Psoas muscle (tissue), 8 donors: ENCODE measurements at places on chromosomes 2 and 18.

DNA sequence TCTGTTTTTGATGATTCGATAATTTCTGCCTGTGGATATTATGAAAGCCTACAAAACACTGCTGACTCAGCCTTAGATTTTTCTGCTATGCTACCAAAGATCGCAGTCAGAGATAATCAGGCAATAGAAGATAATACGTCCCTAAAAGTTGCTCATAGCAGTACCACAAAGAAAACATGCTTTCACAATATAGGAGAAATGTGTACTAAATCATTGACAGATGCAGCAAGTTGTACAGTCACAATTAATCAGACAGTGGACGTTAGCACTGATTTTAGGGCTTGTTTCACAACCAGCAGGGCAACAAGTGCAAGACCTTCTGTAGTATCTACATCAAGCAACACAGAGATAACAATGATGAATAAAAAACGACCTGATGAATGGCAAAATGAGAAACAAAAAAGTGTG, 19.5 kb downstream of the RBM44 start:
- no peak for DNase-seq

- DNase-seq: no peak
These were observed 48.7 kb downstream of the LYPD1 start for GRCh38 chr2:132621131-132621875.

- DNase-seq: no peak
These were observed 148.6 kb downstream of the MAIP1 start for GRCh38 chr2:200104015-200104414.

- DNase-seq: no peak
These were observed 413.3 kb downstream of the LRRTM4 start for GRCh38 chr2:77108915-77109314.

- DNase-seq: no peak
These were observed 321.5 kb downstream of the RND3 start for GRCh38 chr2:150165988-150166312.

DNA sequence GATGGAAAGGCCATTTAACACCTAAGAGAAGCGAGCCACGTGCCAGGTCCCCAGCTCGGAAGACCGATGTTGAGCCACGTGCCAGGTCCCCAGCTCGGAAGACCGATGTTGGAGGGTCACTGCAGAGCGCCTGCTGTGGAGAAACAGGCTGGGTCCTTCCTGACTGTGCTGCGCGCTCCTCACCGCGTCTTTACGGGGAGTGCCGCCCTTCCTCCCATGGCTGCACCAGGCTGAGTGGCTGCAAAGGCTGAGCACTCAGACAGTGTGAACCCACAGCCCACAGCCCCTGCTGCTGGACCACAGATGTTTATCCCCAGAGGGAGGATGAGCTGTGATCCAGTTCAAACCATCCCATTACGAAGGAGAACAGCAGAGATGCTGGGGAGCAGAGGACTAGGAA, 55.7 kb downstream of the RTP5 start:
- no peak for DNase-seq

GRCh38 chr2:181752301-181752700, 72.0 kb upstream of the NEUROD1 start:
- DNase-seq: no peak

DNA sequence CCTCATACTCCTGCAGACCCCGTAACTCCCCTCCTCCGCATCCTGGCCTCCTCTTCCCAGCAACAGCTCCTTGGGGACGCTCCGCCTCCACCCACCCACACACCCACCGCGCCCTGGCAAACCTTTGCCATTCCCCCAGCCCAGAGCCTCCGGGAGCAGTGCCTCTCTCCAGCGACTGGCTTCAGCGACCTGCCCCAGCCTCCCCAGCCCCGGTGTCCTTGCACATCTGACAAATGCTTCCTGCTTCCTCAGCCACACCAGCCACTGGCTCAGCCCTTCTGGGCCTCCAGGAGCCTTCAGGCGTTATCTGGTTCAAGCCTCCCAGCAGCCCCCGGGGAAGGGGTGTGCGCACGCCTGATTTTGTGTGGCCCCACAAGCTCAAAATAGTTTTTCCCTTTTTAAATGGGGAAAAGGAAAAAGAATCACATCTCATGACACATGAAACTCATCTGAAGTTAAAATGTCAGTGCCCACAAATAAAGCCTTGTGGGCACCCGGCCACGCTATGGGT, 14.2 kb downstream of the ESPNL start:
- peak; percentile 37 for DNase-seq

GRCh38 chr2:39659765-39660611, 5.7 kb upstream of the TMEM178A start:
- DNase-seq: no peak

- no peak for DNase-seq
These were observed 55.4 kb upstream of the THUMPD2 start for GRCh38 chr2:39834426-39834825.
